Stimulated activated CD4-positive, alpha-beta T cell treated with anti-CD3 and anti-CD28 coated beads, Interleukin-2, amount 100 ng/mL, for 48 hours (primary cell): ENCODE measurements at places on chromosomes 16 and 17.

GRCh38 chr16:8866118-8866883, 2.5 kb downstream of the CARHSP1 start:
- no peak for DNase-seq

- DNase-seq = no peak
These were observed 56.5 kb downstream of the CYTH1 start for GRCh38 chr17:78725448-78726021.

DNA sequence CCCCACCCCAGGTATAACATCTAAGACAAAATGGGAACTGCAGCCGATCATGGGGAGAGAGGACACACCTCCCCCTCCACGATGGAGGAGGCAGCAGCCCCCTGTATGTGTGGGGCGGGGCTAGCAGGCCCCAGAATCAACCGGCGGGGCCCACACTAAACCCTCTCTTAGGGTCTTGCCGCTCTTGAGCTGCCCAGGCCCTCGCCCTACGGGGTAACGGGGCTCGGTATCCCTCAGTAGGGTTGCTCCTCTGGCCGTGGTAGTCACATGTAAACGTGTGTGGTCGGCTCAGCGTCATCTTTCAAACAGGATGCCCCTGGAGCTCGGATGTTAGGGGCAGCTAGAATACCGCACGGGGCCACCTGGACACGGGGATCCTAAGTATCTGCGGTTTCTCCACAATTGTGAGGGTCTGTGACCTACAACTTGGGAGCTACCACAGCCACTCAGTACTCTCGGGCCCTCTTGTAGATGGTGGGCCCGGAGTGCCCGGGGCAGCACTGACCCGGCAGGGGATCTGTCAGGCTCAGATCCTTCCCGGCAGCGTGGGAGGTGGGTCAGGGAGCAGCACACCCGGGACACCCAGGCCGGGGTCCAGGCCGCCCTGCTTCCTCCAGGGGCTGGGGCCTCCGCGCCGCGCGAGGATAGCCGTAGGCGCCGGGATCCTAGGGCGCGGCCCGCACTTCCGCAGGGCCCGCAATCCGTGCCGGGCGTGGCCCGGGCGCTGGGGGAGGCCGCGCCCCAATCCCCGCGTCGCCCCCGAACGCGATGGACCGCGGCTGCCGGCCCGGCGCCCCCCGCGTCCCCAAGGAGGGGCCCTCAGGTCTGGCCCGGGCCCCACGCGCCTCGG, 781 bp downstream of the ARHGDIA start:
- no peak for DNase-seq

DNA sequence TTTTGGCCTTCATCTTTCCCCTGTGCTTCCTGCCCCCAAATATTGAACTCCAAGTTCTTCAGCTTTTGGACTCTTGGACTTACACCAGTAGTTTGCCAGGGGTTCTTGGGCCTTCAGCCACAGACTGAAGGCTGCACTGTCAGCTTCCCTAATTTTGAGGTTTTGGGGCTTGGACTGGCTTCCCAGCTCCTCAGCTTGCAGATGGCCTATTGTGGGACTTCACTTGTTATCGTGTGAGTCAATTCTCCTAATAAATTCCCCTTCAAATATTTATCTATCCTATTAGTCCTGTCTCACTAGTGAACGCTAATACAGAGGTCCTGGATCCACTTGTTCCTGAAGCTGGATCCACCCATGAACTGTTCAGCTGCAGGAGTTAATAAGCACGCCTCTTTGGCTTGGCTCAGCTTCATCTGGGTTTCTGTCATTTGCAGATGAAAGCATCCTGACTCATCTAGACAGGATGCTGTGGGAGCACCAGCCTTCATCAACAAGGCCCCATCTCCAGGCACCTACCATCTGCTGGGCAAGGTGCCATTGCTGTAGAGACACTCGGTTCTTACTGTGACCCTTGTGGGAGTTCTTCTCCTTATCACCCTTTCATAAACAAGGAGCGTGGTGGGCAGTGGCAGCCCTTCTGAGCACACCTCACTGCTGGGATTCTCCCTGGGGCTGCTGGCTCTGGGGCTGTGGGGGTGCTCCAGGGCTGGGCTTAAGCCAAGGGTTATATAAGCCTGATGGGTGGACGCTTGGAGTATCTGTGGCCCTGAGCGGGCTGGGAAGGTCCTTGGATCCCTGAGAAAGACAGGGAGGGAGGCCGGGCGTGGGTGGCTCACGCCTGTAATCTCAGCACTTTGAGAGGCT, 23.1 kb downstream of the LAT start:
- peak; percentile 60 for DNase-seq

DNA sequence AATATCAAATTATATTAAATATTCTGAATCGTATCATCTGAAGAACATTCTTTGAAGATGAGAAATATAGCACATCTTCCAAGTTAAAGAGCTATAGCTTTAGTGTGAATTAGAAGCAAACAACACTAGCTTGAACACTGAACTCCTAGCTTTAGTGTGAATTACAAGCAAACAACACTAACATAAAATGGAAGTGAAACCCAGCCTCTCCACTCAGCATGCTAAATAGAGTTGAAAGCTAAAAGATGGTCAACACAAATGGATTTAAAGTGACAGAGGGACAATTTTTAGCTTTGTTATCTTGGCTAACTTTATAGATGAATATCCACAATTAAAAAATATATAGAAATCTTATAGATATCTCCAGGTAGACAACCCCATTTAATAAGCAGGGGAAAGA, 4.5 kb upstream of the KIF2B start:
- DNase-seq = no peak

DNA sequence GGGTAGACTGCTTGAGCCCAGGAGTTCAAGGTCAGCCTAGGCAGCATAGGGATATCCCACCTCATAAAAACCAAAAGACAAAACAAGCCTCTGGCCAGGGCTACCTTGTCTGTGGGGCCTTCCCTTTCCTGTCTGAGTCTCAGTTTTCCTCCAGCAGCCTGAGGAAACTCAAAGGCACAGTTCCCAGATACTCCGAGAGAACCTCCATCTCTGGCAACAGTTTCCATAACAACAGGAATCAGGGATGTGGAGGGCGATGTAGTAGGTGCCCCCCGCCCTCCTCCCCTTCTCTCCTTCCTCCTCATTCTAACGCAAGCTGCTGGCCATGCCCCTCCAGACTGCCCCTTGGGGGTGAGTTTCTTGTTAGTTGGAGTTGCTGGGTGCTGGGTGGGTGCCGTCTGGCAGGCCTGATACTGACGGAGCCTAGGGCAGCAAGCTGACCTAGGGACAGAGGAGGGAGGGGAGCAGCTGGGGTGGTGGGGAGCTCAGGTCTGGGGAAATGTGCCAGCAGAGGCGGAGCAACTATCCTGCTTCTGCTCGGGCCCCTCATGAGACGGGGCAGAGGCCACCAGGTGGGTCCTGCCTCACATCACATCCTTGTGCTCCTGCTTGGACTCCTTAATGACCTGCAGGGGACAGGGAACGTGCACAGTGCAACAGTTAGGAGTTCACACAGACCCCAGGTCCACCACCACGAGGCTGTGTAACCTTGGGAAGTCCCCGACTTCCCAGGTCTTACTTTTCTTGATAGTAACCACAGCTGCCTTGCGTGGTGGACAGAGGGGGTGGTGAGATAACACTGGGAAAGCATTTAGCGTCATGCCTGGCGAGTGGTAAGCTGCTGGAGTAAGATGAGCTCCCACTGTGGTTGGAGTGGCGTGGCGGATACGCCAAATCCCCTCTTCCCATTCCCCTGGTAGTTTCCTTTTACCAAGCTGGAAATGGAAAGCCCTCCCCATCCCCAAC, 7.8 kb upstream of the EFTUD2 start:
- DNase-seq = no peak

DNA sequence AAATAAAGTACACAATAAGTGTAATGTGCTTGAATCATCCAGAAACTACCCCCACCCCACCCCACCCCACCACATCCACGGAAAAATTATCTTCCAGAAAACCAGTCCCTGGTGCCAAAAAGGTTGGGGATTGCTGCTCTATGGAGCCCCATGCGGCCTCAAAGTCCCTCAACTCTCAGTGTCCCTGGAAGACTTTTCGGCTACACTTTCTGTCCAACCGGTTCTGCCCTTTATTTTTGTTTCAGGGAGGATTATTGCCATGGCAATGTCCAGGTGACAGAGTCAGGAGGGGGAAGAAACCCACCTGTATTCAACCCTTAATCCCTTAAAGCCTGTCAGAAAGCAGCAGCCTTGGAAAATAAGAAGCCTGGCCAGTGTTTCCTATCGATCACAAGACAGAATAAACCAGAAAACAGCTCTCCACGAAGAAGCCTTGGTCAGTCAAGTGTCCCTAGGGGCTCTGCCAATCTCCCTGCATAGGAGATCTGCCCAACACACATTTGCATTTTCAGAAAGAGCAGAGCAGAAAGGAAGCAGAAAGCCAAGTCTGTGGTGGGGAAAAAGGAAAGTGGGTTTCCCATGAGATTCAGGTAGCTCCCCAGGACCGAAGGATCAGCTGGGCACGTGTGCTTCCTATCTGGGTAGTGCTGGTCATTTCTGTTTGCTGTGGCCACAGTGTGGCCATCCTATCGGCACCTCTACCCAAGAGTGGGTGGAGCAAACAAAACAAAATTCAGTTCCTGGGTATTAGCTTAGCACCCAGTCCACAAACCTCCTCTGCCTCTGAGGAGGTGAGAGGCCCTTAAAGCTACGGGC, 342.7 kb downstream of the SOX9 start:
- no peak for DNase-seq
